ENCODE measurements at places on chromosomes 12 and 14.

DNA sequence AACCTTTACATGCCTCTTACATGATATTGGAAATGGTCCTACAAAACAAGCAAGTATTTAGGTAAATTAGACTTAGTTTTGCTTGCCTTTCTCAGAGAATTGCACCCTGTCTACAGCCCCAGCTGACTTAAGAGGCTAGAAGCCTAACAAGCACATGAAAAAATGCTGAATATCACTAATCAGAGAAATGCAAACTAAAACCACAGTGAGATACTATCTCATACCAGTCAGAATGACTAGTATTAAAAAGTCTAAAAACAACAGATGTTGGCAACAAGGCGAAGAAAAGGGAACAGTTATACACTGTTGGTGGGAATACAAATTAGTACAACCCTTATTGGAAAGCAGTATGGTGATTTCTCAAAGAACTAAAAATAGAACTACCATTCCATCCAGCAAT, 103.8 kb downstream of the EGLN3 start:
- peak; percentile 20 for DNase-seq

DNA sequence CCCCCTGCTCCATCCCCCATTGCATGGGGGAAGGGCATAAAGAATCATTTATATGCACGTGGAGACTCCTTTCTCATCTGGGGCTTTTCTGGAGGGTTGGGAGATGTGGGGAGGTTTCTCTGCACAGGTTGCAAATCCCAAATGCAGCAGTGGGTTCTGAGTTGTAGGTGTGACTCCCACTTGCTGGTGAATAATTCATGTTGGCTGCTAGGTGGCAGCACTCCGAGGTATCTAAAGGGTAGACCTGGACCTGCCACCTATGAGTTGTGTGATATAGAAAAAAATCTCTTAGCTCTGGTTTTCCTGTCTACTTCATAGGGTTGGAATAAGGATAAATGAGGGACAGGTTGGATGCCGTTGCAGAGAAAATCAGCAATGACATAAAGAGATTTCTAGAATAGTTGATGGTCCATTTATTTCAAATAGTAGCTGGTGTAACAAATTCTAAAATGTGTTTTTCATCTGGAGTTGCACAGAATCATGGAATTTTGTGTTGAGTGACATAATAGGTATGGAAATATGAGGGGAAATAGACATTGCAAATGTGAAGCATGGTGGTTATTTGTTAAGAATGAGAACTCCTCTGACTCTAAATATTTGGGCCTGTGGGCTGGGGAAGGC, 4.6 kb downstream of the MARCHF9 start:
- DNase-seq: no peak

- DNase-seq: peak; percentile 28
Observed at GRCh38 chr12:6697584-6698351, 2.8 kb downstream of the PIANP start.

- DNase-seq: no peak
Observed at GRCh38 chr12:132343294-132344004, 14.1 kb upstream of the GALNT9 start.

GRCh38 chr14:52402812-52403526, 88.9 kb downstream of the PTGER2 start:
- no peak for DNase-seq

- DNase-seq: no peak
Observed at GRCh38 chr14:36056845-36057244, 119.7 kb downstream of the PTCSC3 start.
